ENCODE measurements at places on chromosomes 2 and 18.

DNA sequence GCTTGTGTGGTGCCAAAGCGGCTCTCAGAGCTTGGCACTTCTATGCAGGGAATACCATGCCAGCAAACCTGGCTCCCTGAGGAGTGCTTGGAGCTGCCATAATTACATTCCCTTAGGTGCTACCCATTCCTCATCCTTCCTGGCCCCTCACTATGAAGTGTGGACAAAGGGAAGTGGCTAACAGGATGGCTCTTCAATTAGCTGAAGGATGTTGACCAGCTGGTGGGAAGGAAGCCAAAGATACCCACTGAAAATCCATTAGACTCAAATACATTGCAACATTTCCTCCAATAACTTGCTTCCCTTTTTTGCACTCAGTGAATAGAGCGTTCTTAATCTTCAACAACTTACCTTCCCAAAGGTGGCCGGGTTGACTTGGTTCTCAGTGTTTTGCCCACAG is 8.5 kb downstream of the RFX8 start:
- DNase-seq: no peak

DNA sequence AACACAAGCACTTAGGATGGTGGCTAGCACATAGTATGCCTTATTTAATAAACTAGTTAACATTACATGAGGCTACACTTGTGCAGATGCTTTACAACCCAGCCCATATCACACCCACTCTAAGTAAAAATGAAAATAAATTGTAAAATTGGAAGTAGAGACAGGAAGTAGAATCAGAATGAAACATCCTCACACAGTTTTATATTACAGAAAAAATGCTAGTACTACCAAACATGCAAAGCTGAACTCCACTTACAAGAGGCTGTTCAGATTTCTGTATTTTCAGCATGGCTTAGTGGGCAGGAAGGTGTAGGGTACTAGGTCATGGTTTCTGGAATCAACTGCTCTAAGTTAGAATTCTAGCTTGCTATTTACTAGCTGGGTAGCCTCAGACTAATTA is 18.2 kb upstream of the CRIM1 start:
- DNase-seq: no peak

- DNase-seq: no peak
Observed at GRCh38 chr2:132462236-132462635, 45.6 kb downstream of the GPR39 start.

GRCh38 chr2:204428675-204429074 is 116.6 kb upstream of the PARD3B start:
- no peak for DNase-seq

DNA sequence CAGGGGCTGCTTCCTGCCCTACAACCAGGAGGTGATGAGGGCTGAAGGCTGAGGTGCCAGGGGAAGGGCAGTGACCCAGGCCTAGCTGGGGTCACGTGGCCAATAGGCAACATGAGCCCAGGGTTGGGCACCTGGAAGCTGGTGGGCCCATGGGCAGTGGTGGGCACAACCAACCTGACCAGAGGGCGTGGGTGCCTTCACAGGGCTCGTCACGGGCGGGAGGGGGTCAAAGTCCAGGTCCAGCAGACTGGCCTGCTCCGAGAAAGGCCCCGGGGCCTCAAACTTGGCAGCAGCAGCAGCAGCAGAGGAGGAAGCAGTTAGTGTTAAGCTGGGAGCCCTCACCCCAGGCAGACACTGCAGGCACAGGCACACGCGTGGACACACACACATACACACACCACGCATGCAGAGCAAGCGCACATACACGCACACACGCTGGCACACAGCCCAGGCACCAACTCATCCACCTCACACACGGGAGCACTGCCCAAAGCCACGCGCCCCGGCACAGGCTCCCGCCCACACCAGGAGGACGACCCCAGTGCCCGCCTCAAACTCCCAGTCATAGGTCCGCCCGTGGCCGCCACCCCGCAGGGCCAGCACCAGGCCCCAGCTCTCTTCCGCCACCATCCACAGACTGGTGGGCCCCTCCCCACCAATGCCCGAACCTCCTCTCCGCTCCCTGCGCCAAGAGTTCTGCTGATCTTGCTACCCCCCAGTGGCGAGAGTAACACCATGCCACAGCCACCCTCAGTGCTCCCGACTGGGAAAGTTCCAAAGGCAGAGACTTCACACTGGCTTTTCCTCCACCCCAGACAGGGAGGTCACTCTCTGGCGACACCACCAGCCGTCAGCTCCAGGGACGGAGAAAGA is 53.0 kb downstream of the BIN1 start:
- DNase-seq: no peak

- no peak for DNase-seq
Observed at GRCh38 chr2:15826273-15826717, 114.1 kb upstream of the MYCN start.

- no peak for DNase-seq
Observed at GRCh38 chr2:5479265-5479928, 212.8 kb upstream of the SOX11 start.

- DNase-seq: no peak
Observed at GRCh38 chr2:64751286-64752260, 97.9 kb upstream of the SERTAD2 start.

DNA sequence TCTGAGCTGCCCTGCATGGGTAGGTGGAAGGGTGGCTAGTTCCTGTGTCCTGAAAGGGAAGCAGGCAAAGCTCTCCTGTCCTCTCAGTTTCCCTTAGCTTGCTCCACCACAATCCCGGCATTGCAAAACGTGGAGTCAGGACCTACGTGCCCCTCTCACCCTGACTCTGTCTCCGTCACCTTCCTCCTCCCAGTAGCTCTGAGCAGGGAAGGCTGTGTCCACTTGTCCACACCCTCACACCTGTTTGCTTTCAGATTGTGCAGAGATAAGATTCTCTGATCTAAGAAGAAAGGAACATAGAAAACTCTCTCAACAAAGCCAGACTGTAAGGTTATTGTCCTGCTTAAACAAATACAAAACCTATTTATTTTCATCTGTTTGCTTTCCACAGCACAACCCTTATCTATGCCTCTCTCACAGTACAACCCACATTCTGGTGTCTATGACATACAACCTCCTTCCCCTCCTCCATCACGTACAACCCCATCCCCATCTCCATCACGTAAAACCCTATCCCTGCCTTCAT is 79.0 kb downstream of the ALPK2 start:
- no peak for DNase-seq

- no peak for DNase-seq
Observed at GRCh38 chr18:57077786-57078552, 68.9 kb upstream of the BOD1L2 start.

DNA sequence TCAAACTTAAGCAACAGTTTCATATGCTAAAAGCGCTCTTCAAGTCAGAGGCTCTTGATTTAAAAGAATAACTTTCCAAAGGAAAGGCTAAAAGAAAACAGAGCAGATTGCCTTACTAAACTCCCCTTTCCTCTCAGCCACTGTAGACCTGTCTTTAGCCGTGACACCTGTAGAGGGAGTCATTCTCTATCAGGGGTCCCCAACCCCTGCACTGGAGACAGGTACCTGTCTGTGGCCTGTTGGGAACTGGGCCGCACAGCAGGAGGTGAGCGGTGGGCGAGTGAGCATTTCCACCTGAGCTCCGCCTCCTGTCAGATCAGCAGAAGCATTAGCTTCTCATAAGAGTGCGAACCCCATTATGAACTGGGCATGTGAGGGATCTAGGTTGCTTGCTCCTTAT is 9.6 kb downstream of the SLC14A1 start:
- no peak for DNase-seq

DNA sequence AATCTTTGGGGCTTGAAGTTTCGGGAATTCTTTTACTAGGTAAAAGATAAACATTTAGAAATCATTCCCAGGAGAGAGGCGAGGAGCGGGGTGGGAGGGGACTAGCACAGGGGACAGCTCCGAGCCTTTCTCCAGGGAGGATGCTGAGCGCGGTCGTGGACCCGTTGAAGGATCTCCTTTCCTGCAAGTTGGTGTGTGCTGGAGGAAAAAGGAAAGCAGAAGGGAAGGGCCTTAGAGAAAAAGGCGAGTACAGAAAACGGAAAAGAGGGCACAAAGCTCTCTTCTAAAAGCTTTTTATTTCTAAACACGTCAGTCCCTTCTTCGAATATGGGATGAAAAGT is 640 bp downstream of the SLC39A6 start:
- DNase-seq: no peak

DNA sequence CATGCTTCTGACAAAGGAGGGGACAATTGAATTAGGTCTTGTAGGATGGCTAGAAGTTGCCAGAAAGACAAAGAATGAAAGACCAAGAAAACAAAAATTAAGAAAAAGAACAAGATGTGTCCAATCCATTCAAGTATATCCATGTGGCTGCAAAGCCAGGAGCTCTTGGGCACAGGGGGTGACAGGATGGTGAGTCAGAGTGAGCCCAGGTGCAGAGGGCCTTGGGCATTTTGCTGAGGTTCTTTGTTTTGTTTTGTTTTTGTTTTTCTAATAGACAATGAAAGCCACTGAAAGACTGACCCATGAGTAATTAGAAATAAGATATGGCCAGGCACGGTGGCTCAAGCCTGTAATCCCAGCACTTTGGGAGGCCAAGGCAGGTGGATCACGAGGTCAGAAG is 104.6 kb upstream of the KLHL29 start:
- DNase-seq: no peak

All from T1000 (cell line).